ENCODE measurements at places on chromosomes 2 and 18.
A peak's percentile ranks its signal among the peaks of the same experiment; 100 is the strongest.

DNA sequence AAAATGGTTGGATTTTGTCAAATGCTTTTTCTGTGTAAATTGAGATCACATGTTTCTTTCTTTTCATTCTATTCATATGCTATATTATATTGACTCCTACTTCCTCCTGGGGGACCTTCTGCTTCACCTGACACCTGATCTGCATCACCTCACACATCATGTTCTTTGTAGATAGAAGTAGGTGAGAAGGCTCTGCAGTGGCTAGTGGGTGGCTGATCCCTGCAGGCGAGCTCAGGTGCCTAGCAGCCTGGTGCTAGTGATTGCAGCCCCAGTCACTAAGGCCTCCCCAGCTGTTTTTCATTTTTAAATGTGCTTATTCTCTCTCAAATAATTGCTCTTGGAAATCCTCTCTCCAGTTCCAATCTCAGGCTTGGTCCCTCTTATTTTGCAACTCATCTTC is 33.6 kb downstream of the MC4R start:
- DNase-seq, result peak; percentile 77

DNA sequence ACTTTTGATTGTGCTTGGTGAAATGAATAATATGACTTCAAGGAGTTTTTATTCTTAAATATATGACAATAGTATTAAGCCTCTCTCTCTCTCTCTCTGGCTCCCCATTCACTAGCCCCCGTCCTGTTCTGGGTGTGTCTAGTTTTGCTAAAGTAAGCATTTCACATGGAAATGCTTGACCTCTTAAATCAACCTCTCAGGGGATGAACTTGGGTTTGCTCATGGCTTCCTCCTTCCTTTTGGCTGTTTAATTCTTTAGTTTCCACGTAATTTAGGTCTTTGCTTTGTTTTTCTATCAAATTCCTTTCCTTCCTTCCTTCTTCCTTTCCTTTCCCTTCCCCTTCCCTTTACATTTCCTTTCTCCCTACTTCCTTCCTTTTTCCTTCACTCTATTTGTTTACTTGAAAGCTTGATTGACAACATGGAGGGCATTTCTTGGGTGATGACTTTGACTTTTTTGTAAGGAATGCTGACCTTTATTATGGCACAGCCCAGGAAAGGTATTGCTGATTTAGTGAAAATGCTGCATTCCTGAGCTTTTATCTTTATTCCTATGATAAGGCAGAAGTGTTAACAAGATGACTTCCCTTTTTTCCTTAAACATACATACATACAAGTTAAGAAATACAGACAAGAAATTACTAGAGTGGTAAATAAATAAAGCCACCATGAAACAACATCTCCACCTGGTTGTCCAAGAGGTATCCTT is 3.6 kb downstream of the DPP4 start:
- DNase-seq, result no peak

- DNase-seq, result no peak
These were observed 51.0 kb upstream of the KCNG2 start for GRCh38 chr18:79746730-79747129.

- no peak for DNase-seq
These were observed 124.7 kb downstream of the DNAH6 start for GRCh38 chr2:84641021-84641420.

DNA sequence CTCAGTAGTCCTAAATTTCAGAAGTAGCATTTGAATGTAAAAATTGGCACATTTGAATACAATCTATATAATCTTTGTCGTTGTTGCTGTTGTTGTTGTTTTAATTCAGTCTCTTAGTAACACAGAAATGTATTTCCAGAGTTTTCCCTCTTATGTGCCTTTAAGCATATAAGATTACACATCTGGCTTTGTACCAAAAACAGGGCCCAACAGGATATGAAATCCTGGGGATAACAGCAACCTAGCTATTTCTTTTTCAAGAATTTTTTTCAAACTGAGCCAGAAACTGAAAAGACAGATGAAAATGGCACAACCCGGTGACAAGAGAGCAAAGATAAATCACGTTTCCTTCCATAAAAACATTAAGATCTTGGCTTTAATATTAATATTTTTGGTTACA is 906.7 kb downstream of the NRXN1 start:
- DNase-seq, result peak; percentile 60

DNA sequence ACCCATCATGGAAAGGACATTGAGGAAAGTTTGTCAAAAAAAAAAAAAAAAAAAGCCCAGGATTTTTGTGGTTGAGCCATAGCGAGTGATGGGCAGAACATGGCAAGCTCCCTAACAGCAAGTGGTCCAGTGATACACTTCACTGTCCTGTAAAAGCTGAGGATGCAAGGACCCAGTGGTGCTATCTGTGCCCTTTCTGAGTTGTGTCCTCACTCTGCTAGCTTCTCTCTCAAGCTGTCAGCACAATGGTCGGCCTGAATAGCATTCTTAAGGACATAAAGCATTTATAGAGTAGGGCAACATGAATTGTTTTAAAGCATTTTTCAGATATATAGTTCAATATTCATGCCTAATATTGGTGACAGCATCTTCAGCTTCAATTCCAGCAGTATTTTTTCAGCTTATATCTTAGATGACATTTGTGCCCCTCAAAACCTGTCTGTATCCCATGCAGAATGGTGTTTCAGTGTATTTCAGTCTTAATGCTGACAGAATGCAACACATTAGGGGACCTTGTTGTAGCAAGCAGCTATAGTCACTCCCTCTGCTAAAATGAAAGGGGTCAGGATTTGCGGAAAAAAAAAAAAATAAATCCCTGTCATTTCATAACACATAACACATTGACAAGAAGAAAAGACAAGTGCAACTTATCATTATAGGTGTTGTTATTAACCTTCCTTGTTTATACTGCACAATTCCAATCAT is 496.7 kb downstream of the THSD7B start:
- DNase-seq, result peak; percentile 24

DNA sequence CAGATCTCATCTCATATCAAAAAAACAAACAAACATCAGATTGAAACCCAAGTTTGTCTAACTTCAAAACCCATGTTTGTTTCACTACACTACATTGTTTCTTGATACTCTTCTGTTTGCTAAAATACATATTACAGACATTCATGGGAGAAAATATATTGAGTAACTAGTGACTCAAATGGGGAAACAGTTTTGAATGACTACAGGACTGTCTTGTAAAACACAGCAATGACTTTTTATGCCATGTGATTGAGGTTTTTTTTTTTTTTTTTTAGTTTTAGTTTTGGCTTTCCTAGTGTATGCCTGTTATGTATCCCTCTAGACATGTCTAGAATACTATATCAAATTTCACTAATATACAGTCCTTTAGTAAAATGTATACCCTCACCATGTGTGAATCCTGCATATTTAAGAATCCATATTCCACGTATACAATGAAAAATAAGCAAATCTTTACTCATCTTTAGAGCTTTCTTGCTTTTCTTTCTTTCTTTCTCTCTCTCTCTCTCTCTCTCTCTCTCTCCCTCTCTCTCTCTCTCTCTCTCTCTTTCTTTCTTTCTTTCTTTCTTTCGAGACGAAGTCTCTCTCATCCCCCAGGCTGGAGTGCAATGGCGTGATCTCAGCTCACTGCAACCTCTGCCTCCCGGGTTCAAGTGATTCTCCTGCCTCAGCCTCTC is 46.6 kb upstream of the SERTAD2 start:
- DNase-seq, result no peak

DNA sequence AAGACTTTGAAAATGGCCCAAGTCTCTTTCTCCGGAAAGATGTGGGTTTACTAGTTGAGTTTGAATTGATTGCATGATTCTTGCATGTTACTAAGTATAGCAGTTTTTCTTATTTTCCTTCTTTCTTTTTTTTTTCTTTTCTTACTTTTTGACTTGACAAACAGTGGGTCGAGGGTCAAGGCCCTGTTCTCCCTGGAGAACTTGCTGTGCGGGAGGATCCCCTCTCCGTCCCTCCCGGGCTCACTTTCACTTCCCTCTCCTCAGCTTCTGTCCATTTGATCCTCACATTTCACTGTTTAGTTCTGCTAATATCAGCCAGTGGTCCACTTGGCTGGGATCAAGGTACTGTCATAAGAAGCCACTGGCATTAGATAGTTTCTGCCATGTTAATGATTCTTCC is 767.4 kb downstream of the TDRD15 start:
- DNase-seq, result no peak

DNA sequence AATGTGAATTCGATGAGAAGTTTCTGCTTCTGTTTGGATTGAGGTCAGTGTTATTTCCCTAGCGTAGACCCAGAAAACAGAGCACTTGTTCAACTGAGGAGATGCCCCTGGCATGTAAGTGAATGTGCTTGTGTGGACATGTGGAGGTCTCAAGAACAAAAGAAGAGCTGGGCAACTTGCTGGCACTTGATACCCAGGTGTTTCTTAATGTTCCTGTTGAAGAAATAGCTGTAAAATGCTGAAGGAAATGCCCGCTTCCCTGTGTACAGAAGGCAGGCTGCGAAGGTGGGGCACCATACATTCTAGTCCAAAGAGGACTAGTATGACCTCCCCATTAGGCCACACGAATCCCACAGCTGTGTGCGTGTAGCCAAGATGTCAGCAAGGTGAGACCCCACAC is 9.8 kb upstream of the LBH start:
- DNase-seq, result no peak

GRCh38 chr2:71801556-71801955 is 346.1 kb downstream of the CYP26B1 start:
- no peak for DNase-seq

DNA sequence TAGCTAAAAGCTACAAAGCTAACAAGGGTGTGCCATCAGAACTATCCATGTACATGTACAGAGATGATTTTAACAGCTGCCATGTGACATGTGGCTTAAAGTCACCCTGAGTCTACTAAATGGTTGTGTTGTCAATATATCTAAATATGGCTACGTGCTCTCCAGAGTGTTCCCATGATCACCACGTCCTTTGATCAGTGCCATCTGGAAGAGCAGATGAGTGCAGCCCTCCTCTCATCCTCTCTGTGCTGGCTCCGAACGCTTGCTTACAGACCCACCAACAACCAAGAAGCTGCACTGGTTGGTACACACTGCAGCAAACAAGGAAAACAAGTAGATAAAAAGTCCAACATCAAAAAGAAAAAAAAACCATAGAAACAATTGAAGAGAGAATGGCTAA is 88.6 kb upstream of the NARS1 start:
- DNase-seq, result no peak

GRCh38 chr2:58638256-58638805 is 397.2 kb upstream of the FANCL start:
- DNase-seq, result no peak

- no peak for DNase-seq
These were observed 69.6 kb upstream of the FAM237A start for GRCh38 chr2:206572725-206573124.

- DNase-seq, result no peak
These were observed 210.6 kb upstream of the CHST9 start for GRCh38 chr18:27395752-27396151.

DNA sequence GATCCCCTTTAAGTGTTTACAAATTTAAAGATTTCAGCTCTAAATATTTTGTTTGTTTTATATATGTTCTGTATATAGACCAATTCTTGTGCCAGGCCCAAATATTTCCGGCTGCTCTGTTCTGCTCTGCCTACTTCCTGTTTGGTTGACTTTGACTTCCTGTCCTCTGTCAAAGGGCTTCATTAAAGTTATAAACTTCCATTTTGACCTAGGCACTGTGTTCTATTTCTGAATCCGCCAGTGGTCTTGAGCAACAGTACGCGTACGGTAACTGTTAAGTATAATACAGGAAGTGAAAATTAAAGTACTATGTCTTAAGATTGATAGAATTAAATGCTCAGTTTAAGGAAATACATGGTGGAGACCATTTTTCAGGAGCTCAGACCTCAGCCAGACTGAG is 13.5 kb upstream of the REL start:
- no peak for DNase-seq

GRCh38 chr2:38742797-38743559 is 8.2 kb downstream of the SRSF7 start:
- DNase-seq, result no peak

DNA sequence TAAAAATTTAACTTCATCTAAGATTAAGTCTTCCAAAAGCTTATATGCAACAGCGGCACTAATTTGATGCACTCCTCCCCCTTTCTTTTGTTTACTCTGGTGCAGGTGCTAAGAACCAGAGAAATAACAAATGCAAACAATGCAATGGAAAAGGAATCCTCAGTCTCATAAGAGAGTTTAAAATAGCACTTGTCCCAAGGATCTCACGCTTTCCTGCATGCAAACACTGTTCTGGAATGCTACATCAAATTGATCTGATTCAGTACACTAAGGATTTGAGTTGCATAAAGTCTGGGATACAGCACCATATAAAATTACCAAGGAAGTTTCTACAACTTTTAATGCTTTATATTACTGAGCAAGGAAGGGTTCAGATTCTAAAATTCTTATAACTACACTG is 50.5 kb downstream of the SEPTIN10 start:
- no peak for DNase-seq

- peak; percentile 31 for DNase-seq
These were observed 300.0 kb downstream of the PDE11A start for GRCh38 chr2:177772529-177772928.

DNA sequence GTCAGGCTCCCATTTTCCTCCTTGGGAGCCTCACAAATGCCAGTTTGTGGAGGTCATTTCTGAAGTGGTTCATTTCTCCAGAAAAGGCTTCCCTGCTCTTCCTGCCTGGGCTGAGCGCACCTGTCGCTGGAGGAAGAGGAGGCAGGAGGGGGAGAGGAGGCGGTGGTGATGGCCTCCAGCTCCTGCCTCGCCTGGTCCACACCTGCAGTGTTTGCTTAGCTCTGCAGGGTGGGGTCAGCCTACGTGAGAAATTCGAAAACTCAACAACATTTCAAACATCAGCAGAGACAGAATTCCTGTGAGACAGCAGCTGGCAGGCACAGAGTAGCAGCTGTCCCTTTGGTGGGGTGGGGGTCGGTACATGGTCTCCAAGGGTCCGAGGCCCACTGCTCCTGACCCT is 7.9 kb downstream of the IMPA2 start:
- DNase-seq, result no peak

GRCh38 chr2:85718009-85718391 is 23.8 kb downstream of the GNLY start:
- no peak for DNase-seq

- no peak for DNase-seq
These were observed 218.8 kb downstream of the SCG2 start for GRCh38 chr2:223383315-223383714.

GRCh38 chr18:67131498-67131897 is 385.0 kb downstream of the DSEL start:
- DNase-seq, result peak; percentile 92

GRCh38 chr2:235956281-235956970 is 211.8 kb downstream of the GBX2 start:
- no peak for DNase-seq

GRCh38 chr2:159711562-159712142 is 654 bp upstream of the MARCHF7 start:
- DNase-seq, result no peak

DNA sequence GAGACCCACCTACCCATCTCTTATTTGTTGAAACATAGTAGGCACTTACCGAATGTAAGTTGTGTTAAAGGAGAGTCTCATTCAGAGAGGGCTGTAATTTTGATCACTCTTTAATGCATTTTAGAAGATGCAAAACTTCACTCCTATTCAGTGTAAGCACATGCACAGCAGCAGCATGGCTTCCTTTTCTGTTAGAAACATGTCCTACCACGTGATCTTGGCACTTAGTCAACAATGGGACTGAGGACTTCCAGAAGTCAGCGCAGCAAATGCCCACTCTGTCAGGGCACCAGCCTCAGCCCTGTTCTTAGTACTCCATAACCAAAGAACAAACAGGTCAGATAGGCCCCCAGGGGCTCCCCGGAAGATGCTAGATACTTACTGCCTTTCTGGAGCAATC is 456.5 kb downstream of the METTL4 start:
- peak; percentile 35 for DNase-seq

Measured in NCI-H69 (cell line).